ENCODE measurements at places on chromosomes 6 and 20. TPM values are rescaled to one million over a fixed set of nuclear protein-coding genes. Genes with fewer than 3 reads are reported as not detected.

PRDM13 gene
- total RNA-seq: not detected

WFDC10B gene
- total RNA-seq: not detected

ULBP3 gene
- 0.44 TPM for total RNA-seq

APCDD1L gene
- total RNA-seq: not detected

EGFL8 gene
- total RNA-seq: 13.8 TPM

THEMIS gene
- total RNA-seq: 25.0 TPM

BTNL2 gene
- not detected for total RNA-seq

CST2 gene
- total RNA-seq: not detected

All from CD4-positive, alpha-beta T cell (primary cell).